Activated CD8-positive, alpha-beta memory T cell treated with anti-CD3 and anti-CD28 coated beads for 24 hours (primary cell): ENCODE measurements at places on chromosomes 11 and 22.

DNA sequence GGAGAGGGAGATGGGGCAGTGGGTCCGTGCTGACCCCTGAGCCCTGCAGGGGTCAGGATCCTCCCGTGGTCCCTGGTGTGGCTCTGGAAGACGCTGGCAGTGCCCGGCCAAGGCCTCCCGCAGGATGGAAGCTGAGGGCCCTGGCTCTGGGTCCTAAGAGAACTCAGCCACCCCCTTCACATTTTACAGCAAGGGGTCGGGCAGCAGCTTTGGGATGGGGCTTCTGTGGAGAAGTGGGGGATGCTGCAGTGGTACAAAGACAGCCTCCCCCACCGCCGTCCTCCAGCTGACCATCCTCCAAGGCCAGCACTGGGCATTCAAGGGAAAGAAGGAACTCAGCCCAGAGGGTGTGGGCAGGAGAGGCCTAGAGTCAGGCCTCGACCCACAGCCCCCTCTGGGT, 21.8 kb upstream of the CRYBB3 start:
- DNase-seq = no peak

DNA sequence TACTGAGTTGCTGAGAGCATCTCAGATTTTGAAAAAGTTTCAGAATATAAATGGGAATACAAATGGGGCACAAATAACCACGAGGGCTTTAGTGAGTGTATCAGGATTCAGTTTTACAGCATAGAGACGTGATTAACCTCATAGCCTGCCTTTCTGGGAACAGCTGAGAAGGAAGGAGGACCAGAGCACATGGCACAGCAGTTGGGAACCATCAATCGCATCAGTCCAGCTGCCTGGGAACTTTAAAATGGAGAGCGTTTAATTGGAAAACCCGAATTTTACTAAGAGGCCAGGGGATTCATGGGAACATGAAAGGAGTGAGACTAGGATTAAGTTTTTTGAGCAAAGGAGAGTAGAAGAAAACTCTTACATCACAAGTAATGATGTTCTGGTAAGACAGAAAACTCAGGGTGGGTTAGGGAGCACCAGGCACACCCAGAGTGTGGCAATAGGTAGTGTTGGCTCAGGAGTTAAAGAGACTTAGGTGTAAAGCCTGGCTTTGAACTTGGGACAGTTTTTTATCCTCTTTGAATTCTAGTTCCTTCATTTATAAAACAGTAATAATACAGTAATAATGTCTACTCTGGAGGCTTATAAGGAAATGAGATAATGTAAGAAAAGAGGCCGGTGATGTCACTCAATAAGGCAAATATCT, 40.2 kb downstream of the FZD4 start:
- no peak for DNase-seq

- DNase-seq = no peak
Observed at GRCh38 chr11:34601085-34601444, 19.8 kb upstream of the EHF start.

GRCh38 chr22:44005524-44005923, 18.6 kb upstream of the PARVB start:
- no peak for DNase-seq
